CD4-positive, alpha-beta T cell treated with Interleukin-17A for 4 hours (primary cell): ENCODE measurements at places on chromosomes 16 and 17.

DNA sequence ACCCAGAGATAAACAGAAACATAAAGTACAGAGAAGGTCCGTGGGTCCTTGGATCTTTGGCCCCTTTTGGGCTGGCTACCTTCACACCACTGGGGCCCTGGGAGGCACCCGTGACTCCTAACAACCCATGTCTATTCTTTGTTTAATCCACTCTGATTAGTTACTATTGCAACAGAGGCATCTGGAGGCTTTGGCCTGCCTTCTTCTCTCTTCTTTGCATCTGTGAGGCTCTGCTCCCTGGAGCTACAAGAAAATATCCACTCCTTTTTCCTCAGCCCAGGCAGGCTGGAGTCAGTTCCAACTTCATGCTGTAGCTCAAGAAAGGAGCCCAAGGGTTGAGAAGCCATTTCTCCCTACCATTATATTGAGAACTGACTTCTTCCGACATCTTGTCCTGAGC lies 9.5 kb upstream of the CMIP start:
- DNase-seq = no peak

DNA sequence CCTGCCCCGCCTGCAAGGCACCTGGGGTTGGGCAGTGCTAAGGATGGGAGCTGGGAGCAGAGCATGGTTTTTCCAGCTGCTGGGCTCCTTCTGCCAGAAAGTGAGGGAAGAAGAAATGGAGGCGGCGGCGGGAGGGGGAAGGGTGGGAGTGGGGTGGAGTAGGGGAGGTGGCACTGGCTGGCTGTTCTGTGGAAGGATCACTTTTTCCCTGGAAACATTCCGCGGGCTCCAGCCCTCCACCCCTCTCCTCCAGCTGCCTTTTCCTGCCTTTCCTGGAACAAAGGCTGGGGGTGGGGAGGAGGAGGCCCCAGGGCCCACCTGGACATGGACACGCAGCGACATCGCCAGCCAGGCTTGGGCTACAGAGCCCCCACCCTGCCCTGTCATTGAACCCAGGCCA lies 41.1 kb downstream of the CFAP20 start:
- no peak for DNase-seq

- no peak for DNase-seq
Measured at GRCh38 chr16:85984947-85985451, 86.0 kb downstream of the IRF8 start.

GRCh38 chr16:25135254-25135878 lies 23.8 kb downstream of the LCMT1 start:
- no peak for DNase-seq

GRCh38 chr16:51532551-51532950 lies 381.5 kb upstream of the SALL1 start:
- no peak for DNase-seq

- DNase-seq = no peak
Measured at GRCh38 chr17:4941319-4941610, 1.2 kb downstream of the RNF167 start.

GRCh38 chr17:1039511-1040215 lies 42.7 kb downstream of the TIMM22 start:
- DNase-seq = no peak

GRCh38 chr16:31458073-31458843 lies 1.0 kb upstream of the ARMC5 start:
- peak; percentile 52 for DNase-seq

DNA sequence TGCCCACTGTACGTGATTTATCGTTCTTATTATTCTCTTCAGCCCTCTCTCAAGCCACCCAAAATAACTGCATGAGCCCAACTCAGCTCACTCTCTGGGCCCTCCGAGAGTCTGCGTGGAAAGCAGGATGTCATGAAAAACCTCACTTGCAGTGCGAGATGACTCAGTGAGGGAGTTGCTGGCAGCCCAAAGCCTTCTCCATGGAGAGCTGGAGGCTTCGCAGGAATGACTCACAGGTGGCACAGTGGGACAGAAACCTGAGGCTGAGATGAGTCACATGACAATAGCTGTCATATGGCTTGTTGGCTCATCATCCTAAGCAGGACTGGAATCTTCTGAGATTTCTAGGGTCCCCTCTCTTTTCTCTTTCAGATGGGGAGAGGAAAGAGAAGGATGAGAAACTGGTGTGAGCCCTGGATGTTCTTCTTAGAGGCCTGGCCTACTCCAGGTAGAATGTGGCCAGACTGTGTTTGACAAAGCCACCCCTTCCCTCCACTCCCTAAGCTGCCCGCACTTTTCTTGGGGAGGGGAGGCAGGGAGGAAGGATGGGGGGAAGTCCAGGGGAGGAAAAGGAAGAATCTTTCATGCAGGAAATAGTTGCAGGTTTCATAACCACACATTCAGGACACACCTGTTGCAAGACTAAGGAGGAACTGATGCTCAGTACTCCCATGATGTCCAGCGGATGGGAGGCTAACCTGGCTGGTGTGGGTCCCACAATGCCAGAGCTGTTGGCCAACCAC lies 160.6 kb upstream of the RPL38 start:
- no peak for DNase-seq

DNA sequence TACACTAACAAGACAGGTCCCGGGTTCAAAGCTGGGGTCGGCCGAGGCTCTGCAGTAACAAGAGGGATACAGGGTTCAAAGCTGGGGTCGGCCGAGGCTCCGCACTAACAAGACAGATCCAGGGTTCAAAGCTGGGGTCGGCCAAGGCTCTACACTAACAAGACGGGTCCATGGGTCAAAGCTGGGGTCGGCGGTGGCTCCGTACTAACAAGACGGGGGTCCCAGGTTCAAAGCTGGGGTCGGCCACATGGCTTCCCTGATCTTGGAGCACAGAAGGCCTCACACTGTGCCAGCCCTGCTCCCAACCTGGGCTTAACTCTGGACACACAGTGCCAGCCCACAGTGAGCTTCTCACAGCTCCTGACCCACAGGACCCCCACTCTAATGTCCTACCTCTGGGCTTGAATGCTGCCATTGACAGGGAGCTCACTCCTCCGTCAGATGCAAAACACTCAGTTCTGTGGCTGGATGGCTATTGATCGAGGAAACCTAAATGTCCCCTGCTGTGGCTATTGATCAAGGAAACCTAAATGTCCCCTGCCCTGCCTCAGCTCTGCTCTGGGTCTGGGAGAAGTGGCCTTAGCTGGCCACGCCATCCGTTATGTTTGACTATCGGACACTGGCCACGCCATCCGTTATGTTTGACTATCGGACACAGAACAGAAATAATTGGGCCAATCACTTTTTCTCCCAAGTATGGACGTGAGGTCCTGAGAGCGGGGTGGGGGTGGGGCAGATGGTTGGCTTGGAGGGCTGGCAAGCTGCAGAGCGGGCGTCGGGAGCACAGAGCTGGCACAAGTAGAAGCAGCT lies 54.6 kb upstream of the DOC2B start:
- DNase-seq = no peak

GRCh38 chr16:79297805-79298204 lies 302.7 kb downstream of the MAF start:
- no peak for DNase-seq

DNA sequence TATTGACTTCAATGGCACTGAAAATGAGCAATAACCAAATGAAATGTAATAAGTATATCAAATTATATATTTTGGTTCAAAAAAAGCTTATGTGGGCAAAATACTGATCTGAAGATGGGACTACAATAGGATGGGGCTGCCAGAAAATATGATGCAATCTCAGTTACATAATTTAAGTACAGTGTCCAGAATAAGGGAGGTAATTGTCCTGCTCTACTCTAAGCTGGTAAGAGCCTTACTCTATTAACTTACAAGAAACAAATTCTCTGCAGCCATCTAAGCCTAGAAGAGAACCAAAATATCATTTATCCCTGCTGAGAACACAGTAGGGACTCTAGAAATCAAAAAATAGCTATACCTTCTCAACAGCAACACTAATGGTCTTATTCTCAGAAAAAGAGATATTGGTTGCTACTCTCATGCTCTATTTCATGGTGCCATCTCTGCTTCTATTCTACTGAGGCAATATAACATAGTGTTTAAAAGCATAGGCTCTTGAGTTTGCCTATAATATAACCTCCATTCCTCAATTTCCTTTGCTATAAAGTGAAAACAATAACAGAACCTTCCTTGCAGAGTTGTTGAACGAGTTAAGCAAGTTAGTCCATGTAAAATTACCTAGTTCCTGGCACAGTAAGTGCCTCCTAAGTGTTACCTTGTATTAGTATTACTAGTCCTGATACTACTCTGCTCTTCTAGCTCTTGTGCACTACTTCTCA lies 19.9 kb downstream of the NQO1 start:
- DNase-seq = no peak

DNA sequence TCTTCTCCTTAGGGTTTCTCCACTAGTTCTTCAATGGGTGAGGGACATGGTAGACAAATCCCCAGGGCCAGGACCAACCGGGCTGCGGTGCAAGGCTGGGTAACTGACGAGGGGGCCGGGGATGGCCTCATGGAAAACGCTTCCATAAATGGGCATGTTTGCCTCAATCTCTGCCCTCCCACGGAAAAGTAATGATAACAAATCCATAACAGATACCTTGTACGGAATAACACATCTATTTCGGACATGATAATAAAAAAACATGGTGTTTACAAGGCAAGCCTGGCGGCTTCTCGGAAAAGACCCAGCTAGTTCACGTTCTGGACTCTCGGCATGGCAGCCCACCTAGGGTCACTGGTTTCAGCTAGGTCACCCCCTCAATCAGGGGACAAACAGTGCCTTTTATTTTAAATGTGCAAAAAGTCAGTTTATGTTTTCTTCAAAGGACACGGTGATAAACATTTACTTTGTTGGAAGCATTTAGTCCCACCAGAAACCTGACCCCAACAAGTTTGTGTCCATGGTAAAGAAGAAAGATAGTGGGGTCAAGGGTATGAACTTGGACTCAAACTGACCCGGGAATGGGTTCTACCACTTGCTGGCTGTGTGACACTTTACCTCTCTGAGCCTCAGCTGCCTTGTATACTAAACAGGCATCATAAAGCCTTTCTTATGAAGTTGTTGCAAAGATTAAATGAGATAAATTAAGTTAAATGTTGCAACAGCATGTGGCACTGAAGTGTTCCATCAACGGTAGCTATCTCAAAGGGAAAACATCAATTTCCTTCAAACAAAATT lies 1.7 kb downstream of the MYH11 start:
- DNase-seq = no peak

DNA sequence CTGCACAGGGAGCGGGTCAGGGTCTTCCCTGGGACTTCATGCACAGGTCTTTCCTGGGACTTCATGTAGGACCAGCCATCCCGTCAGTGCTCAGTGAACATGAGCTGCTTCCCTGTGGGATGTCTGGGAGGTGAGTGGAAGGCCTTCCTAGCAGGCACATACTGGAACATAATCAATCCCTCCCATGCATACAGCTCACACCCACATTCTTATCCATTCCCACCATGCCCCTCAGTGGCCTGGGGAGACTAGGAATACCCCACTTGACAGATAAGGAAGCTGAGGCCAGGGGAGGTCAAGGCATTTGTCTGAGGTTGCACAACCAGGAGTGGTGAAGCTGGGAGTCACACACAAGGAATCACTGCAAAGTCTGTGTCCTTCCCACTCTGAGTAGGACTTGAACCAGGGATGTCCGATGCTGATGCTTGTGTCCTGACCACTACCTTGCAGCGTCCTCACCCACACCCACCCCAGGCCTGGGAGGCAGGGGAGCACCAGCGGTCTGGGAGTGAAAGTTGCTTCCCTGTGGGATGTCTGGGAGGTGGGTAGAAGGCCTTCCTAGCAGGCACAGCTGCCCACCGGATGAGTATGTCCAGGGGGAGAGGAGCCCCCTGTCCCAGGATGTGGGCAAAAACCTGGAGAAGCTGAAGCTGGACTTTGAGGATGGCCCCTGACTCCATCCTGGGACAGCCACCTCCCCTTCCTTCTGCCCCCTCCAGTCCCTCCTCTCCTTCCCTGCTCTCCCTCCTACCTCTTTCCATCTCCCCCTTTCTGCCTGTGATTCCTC lies 1.0 kb upstream of the NLRC5 start:
- no peak for DNase-seq

- peak; percentile 16 for DNase-seq
Measured at GRCh38 chr16:85650844-85651628, 37.7 kb downstream of the GINS2 start.

GRCh38 chr17:1108765-1109605 lies 70.8 kb downstream of the ABR start:
- peak; percentile 84 for DNase-seq

GRCh38 chr16:86895606-86896005 lies 317.3 kb downstream of the FOXL1 start:
- no peak for DNase-seq

DNA sequence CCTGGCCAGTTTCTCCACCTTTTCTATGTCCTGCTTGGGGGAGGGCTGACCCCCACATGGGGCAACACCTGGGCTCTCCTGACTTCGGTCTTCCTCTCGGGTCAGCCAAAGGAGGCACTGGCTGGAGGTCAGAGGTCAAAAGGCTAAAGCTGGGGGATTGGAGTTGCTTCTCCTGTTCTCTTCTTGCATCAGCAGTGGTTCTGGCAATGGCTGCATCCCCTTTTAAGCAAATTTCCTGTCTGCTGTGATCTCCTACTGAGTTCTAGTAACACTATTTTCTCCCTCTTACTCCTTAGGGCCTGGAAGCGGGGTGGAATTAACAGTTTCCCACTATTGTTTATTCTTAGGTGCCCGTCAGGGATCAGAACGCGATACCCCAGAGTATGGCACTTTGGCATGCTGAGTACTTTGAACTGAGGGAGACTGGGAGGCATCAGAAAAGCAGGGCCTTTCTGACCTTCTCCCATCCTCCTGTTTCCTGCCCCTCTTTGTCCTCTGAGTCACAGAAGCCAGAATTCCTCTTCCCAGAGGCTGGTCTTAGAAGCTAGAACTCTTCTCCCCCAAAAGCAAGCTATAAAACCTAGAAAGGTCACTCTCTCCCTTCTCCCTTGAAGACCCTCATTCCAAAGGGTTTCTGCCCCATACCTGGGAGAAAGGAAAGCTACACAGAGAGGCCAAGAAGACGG lies 268.2 kb downstream of the STX8 start:
- DNase-seq = no peak

DNA sequence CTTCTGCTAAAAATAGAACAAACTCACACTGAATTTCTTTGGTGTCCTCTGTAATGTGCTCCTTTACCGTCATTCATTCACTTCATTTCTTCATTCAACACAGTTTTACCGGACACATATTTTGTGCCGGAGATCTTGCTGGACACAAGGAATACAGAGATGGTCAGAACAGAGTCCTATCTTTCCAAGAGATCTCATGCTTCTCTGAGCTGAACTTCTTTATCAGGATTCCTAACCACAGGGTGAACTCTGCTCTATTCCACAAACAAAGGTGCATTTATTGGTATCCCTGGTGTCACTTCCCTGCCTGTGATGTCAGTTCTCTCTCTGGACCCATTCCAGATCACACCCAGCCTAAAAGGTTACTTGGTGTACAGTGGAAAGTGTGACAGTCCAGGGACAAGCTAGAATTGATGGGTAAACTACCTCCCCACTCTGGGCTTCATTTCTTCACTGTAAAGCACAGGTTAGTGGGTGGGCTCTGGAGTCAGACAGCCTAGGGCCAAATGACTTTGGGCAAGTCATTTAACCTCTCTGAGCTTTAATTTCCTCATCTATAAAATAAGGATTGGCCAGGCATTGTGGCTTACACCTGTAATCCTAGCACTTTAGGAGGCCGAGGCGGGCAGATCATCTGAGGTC lies 4.2 kb downstream of the IFI35 start:
- DNase-seq = no peak
